ENCODE measurements at places on chromosomes 3 and 15.

- DNase-seq: peak; percentile 91
Measured at GRCh38 chr15:73196113-73196512, 143.8 kb downstream of the NEO1 start.

DNA sequence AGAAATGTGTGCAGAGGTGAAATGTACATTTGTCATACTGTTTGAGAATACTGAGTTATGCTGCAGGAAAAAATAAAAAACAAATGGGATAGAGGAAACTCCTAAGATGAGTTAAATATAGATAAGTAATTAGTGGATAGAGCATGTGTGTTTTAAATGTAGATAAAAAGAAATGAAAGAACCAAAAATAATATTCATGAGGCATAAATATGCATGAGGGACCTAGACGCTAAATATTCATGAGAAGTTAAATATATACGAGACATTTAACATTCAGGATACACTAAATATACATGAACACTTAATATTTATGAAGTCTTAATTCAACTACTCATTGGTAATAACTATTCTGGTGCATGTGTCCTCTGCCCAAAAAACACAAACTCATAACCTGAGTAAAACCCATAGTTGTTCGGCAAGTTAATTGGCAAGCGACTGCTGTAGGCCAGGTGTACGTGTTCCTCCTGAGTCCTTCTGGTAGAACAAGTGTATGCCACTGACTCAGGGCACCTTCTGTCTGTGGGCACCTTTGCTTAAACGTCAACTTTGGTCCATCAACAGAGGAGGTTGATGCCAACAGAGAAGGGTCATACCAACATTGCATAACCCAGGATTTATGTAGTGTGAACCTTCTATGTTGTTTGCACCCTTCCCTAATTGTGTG is 24.5 kb upstream of the DENND6A start:
- no peak for DNase-seq

DNA sequence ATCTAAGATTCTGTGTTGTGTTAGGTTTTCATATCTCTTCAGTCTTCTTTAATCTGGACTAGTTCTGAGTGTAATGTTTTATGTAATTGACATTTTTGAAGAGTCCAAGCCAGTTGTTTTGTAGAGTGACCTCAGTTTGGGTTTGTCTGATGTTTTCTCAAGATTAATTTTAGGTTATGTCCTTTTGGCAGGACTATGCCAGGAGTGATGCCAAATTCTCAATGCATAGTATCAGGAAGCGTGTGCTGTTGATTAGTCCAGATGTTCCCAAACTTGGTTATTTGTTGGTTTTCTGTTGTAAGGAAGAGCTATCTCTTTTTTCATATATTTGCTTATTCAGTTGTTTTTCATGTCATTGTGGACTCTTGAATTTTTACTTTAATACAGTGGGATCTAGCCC is 32.6 kb downstream of the NMD3 start:
- DNase-seq: peak; percentile 9

DNA sequence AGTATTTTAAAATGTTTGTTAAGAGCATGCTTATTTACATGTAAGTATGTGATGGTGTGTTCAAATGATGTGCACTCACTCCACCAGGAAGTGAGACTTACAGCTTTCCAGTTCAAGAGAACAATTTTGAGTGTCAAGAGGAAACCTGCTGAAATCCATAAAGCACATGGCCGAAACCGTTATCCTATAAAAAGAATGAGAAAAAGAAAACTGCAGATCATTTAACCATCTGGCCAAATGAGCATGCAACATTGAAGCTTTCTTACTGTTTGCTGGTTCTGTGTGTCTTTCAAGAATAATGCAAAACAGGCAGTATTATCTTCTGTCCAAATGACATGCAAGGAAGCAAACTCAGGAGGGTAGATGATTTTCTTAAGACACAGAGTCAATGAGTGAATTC is 26.3 kb downstream of the GABRR3 start:
- DNase-seq: no peak

DNA sequence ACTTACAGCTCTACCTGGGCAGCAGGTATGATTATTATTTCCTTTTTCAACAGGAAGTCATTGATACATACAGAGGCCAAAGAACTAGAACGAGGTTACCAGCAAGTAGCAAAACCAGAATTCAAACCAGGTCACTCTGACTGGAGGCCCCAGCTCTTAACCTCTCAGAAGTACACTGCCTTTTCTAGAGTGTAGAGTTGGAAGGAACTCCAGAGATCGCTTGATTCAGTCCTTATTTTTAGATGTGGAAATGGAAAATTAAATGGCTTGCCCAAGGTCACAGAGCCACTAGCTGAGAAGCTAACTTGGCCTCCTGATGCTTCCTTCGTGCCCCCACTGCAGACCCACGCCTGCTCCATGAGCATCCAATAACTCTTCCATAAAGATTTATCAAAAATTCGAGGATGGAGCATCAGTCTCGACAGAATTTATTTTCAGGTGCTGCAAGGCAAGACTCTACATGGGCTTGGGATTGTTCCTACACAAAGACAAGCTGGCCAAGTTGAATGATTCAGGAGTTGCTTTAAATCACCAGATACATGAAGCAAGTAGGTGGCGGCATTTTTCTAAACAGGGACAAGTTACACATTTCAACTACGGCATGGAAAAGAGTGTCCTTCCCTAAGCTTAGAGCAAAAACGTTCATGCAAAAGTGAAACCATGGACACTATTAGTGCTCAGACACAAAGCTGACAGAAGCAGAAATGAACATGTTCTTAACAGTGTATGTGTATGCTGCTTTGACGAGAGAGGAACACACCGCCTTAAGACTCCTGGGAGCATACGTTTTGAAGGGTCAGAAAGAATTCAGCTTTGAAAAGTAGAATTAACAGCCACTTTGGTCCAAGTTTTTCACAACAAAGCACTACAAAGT is 235.7 kb downstream of the THRB start:
- DNase-seq: peak; percentile 32

- no peak for DNase-seq
Measured at GRCh38 chr3:46406443-46406787, 451 bp downstream of the CCR5AS start.

- DNase-seq: no peak
Measured at GRCh38 chr3:4512895-4513616, 19.9 kb downstream of the ITPR1 start.

DNA sequence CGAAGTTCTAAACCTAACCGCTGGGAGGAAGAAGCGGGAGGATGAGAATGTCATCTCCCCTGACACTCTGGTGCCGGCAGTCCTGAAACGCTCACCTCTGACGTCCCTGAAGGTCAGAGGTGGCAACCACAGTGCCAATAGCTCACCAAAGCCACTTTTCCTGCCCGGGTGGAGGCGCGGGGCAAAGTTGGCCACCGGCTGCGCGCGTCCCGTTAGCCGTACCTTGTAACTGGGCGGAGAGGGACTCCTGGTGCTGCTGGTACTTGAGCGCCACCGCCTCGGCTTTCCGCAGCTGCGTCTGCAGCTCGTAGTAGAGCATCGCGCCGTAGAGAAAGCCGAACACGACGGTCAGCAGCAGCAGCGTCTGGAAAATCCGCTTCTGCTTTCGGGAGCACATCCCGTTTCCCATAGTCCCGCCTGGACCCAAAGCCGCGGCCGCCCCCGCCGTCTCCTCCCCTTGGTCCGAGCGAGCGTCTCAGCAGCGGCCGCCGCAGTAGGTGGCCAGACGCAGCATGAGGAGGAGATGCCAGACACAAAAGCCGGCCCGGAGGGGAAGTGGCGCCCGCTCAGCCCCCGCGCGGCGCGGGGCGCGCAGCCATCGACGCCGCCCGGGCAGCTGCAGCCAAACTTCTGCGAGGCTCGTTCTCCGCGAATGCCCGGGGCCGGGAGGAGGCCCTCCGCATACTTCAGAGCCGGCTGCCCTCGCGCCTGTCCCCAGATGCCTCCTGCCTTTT is 680 bp downstream of the GOLIM4 start:
- DNase-seq: peak; percentile 90

- no peak for DNase-seq
Measured at GRCh38 chr3:184651904-184652303, 60.0 kb downstream of the MAGEF1 start.

GRCh38 chr3:141050576-141051442 is at the start of gene SPSB4:
Gene SPSB4, plus strand, starts transcription at chr3:141051347. Its CDS starts 14,758 bp downstream, at chr3:141066105.
- DNase-seq: peak; percentile 9

- DNase-seq: no peak
Measured at GRCh38 chr15:80915472-80915871, 74.1 kb downstream of the MESD start.

DNA sequence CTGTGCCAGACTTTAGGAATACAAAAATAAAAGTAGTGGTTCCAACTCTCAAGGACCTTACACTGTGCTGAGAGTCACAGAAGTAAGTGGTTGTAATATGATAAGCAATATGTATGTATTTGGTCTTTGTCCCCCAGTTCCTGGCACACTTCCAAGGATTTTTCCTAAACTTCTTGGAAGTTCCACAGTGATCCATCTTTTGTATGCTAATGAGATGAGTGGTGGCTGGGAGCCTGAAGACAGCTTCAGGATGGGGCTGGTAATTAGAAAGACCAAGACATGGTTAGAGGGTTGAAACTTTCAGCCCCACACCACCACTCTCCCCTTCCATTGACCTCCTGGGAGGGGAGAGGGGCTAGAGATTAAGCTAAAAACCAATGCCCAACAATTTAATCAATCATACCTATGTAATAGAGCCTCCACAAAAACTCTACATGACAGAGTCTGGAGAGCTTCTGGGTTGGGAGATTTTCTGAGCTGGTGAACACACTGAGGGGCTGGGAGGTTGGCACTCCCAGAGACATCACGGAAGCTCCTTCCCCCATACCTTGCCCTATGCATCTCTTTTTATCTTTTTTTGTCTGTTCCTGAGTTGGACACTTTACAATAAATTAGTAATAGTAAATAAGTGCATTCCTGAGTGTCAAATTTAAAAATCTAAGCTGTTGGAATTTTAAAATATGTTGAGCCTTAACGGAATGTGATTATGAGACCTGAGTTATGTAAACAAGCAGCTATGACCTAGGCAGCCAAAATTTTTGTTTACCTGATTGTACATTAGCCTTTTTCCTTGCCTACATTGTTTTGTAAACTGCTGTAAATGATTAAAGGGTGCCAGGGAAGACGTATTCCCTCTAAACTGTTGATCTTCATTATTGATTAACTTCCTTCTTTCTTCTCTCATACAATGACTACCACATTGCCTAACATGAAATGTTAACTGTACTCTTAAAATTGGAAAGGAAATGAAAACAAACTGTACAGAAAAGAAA is 24.3 kb downstream of the CD200R1L start:
- no peak for DNase-seq

DNA sequence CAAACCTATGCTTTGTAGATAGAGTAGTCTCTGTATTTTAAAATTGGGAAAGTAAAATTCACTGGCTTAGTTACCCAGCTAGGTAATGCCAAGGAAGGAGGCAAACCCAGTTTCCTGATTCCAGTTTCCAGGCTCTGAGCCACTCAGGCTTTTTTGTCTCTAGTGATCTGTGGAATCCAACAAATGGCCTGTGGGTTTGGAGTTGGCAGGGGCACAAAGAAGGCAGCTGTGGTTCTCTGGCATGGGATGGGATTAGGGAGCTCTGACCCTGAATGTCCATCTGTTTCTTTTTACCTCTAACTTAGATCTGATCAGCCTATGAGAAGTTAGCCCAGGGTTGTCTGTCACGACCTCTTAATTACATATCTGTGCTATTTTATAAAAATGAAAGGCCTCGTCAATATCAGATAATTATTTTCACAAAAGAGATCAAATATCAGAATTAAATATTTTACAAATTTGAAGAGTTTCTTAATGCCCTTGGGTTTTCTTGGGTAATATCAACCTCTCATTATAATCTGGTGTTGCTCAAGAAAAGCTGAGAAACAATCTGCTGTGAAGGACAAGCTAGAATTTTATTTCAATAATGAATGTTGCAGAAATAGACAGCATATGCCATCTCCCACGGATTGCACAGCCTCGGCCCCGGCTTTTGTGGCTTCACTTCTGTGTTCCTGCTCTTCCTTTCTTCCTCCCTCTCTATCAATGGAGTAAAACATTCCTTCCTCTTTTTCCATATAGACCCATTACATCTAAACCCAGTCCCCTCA is 63.7 kb upstream of the DAZL start:
- no peak for DNase-seq

GRCh38 chr3:116444819-116445310 is 422 bp downstream of the LSAMP start:
- no peak for DNase-seq

- DNase-seq: no peak
Measured at GRCh38 chr15:75148280-75148679, 53.4 kb upstream of the C15orf39 start.

GRCh38 chr15:90142216-90143165 is 40.2 kb upstream of the IDH2 start:
- peak; percentile 87 for DNase-seq

- DNase-seq: no peak
Measured at GRCh38 chr15:57332326-57332725, 44.0 kb upstream of the CGNL1 start.

DNA sequence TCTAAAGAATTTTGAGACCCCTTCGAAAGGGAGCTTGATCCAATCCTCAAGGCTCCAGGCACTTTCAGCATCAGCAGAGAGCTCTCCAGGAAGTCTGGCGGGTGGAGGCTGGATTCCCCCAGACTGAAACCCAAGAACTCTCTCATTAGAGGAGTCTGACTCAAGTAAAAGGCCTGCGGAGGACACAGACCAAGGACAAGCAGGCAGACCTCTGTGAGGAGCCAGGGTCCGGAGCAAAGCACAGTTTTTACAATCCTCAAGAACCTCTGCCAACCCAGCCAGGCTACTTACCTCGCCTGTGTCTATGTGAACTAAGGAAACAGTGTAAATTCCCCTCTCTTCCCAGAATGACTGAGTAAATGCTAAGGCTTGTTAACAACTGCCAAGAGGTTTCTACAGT is 86.2 kb downstream of the FBN1 start:
- no peak for DNase-seq

GRCh38 chr3:20846832-20847231 is 660.8 kb upstream of the SGO1 start:
- DNase-seq: no peak

DNA sequence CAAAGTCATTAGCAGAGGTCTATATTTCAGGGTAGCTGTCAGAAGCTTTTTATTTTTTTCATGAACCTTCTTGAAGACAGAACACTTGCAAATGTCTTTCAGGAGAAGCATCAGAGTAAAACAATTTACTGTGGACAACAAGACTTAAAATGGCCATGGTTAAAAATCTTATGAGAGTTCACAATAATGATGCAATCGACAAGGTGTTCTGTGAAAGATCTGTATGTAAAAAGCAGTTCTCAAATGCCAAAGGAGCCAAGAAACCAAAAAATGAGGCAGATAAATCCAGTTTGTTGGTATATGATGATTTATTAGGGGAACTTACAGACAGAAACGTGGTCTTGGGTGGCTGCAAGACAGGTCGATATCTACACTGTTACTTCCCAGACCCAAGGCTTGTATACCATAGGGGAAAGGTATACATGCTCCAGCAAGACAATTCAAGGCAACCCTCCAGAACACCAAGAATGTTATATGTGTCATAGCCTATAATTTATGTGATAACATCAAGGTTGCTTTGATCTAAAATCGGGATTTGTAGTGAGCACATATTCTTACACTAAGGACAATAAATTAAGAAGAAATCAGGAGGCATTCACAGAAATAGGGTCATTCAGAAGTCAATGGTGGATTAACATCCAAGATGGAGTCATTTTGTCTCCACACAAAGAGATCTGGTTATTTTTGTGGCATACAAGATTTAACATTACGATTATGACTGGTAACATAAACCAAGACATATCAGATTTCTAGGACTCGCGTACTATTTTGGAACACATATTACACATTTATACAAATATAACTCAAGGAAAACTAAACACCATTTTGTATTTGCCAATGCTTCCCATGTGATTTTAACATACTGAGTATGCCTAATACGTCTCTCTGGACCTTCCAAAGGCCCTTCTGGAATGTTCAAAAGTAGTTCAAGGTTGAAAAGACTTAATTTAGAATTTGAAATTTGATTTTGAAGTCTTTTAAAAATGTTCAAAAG is 316.4 kb downstream of the THSD4 start:
- DNase-seq: no peak

- no peak for DNase-seq
Measured at GRCh38 chr3:152349392-152349791, 80.7 kb downstream of the MBNL1 start.
